Hematopoietic multipotent progenitor cell treated with erythropoietin and hydrocortisone succinate and interleukin-3 and kit ligand, for 17 days (in vitro differentiated cells): ENCODE measurements at places on chromosomes 11 and 22.
A peak's percentile ranks its signal among the peaks of the same experiment; 100 is the strongest.

GRCh38 chr22:25883482-25884033, 141.6 kb downstream of the MYO18B start:
- no peak for DNase-seq

- no peak for DNase-seq
These were observed 41.2 kb upstream of the POLD3 start for GRCh38 chr11:74550991-74551753.

GRCh38 chr22:31124811-31125465, 2.2 kb downstream of the INPP5J start:
- DNase-seq = no peak

- peak; percentile 51 for DNase-seq
These were observed 1.1 kb upstream of the EMID1 start for GRCh38 chr22:29204455-29205183.

DNA sequence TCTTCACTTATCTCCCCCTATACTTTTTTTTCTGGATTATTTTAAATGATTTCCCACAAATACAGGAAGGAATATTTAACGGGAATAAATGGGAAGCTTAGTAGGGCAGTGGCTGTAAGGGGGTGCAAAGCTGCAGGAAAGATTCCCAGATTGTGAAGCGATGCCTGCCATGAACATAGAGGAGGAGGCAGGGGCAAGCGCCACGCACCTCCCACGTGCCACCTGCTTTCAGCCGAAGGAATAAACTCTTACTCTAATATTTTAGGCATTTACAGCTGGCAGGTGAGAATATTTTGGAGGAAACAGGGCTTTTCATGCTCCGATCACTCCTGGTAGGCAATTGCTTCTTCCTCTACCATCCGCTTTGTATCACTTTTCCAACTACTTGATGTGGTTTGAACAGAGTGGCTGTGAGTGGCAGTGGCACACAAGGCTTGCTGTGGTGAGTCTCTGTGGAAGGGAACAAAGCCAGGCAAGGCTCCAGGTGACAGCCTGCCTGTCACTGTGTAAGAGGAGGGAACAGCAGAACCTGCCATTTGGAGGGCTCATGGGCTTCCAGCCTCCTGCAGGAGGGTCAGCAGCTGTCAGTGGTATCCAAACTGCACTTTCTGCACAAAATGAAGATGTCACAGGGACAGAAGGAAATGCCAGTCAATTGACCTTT, 54.5 kb upstream of the PLET1 start:
- DNase-seq = no peak

DNA sequence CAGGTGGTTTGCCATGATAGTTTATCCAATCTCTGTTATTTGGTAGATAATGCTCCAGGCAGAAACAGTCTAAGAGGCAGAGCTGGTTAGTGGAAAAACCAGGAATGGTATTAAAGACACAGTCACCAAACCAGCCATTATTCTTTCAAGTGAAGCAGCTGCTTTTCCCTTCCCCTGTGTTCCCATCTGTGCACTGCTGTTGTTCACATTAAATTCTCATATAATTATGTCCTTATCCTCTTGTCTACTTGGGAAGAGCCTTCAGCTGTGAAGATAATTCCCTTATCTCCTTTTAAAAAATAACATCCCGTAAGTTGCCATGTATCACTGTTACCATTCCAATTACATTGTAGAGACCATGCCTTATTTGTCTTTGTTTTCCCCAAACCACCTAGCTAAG, 5.2 kb upstream of the TBCEL start:
- no peak for DNase-seq

DNA sequence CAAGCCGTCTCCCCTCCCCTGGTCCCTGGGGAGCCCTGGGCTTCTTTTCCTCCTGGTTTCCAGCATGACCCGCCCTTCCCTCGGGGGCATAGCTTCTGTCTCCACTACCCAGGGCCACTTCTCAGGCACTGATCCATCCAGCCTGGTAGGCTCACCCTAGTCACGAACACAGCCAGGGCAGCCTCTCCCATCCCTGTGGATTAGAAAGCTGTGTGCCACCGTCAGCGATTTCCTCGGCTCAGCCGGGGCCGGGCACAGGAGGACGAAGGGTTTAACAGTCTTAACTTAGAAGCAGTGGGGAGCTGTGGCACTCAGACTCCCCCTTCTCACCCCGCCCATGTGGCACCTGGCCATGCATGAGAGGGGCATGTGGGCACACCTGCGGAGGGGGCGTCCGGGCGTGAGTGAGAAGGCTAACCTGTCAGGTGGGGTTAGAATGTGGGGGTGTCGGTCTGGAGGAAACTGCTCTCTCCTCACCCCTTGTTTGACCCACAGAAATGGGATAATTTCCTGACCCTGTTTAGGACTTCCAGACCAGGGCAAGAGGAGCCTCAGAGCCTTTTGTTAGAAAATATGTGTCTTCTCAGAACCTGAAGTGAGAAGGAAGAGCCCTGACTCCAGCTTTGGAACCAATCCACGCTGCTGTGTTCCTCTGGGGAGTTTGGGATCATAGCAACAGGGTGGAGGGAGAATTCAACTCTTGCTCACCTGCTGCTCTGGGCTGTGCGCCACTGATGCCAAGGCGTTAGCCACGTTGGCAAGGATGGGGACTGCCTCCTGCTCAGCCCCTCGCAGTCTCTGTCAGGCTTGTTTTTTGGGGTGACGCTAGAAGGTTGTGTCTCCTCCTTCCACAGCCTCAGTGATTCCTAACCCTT, 14.6 kb downstream of the GLB1L2 start:
- DNase-seq = no peak

DNA sequence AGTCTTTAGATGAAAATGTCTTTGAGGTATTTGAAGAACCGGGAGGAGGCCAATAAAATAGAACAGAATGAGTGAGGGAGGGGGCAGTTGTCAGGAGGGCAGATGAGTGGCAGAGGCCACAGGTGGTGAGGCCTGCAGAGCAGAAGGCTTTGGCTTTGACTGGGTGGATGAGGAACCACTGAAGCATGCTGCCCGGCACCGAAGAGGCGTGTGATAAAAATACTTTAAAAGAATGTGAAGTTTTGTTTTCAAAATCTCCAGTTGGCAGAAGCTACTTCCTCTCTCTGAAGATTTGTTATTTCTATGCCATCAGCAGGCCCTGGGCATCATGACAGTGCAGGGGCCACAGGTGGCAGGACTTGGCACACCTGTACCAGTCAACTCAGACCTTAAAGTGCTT, 6.3 kb downstream of the MS4A12 start:
- DNase-seq = no peak

GRCh38 chr22:37282385-37282677, at the start of gene CYTH4:
CYTH4 (plus strand) TSS chr22:37282508; CDS start chr22:37282570, 62 bp downstream.
- no peak for DNase-seq

GRCh38 chr11:44282620-44283019, 27.3 kb downstream of the ALX4 start:
- no peak for DNase-seq

DNA sequence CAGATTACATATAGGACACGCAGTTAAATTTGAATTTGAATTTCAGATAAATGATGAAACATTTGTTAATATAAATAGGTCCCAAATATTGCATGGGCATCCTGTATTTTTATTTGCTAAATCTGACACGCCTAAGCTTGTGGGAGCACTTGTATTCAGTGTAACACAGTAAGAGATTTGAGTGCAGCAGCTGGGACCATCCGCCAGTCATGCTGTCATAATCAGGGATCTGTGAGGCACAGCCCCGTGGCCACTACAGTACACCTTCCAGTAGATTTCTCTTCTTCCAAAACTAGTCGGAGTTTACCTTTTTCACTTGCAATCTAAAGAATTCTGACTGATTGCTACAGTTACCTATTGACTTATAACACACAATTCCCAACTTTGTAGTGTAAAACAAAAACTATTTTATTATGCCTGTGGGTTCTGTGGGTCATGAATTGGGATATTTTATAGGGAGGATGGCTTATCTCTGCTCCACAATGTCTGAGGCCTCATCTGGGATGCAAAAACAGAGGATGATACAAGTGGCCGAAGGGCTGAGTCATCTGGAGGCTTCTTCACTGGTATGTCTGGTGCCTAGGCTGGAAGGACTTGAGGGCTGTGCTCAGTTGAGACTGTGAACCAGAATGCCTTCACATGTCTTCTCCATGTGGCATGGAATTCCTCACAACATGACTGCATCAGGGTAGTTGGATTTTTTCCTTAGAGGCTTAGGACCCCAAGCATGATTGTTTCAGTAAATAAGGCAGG, 74.1 kb downstream of the PRSS23 start:
- no peak for DNase-seq

GRCh38 chr11:130180491-130180890, 20.9 kb downstream of the ST14 start:
- DNase-seq = no peak

GRCh38 chr22:43153899-43154298, 2.5 kb downstream of the TSPO start:
- no peak for DNase-seq

DNA sequence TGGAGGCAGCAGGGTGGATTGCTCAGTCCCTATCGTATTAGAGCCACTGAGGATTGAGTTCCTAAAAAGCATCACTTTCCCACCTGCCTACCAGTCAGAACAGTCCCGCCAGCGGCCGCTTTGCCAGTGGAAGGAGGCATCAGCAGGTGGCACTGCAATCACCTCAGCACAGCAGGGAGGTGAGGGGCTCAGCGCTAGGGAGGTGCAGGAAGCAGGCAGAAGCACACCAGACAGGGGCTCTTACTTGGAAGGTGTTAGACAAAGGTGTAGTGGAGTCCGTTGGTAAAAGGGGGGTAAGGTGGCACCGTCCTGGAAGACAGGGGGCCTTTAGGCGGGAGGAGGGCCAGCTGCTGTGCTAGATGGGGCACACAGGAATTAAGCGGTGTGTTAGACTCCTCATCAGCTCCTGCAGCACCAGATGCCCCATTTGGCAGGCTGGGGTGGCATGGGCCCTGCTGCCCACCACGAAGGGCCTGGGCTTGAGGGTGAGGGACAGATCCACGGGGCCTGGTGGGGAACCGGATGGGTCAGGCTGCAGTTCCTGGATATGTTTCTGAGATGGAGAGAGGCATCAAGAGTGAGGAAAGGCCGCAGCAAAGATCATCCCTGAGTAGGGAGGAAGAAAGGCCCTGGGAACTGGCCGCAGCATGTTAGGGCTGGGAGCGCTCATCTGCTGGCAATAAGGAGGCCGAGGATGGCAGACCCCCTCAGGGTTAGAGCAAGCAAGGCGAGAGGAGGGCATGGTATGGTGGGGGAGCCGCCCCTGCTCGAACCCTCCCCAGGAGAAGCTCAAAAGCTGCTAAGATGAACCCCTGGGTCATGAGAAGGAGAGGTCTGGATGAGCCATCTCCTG, 42.5 kb downstream of the C11orf58 start:
- DNase-seq = no peak

DNA sequence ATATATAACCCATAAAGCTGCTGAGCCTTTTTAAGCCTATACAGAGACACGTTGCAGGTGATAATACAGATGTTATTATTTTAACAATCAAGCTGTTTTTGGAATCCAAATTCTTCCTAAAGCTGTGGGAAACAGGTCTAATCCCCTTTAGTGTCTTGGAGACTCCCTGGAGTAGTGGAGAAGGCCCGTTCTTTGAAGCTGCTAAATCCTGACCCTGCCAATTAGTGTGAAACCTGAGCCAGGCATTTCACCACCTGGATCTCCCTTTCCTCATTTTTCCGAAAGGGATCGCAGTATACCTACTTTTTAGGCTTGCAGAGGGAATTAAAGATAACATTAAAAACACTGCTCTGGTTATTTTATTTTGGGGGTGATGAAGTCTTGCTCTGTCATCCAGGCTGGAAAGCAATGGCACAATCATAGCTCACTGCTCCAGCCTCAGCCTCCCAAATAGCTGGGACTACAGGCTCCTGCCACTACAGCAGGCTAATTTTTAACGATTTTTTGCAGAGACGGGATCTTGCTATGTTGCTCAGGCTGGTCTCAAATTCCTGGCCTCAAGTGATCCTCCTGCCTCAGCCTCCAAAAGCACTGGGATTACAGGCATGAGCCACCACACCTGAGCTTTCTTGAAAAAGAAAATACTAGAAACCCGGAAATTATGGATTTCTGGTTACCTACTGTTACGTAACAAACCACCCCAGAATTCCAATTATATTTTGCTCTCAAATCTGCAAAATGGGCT, 1.7 kb upstream of the EIF4ENIF1 start:
- DNase-seq = no peak

DNA sequence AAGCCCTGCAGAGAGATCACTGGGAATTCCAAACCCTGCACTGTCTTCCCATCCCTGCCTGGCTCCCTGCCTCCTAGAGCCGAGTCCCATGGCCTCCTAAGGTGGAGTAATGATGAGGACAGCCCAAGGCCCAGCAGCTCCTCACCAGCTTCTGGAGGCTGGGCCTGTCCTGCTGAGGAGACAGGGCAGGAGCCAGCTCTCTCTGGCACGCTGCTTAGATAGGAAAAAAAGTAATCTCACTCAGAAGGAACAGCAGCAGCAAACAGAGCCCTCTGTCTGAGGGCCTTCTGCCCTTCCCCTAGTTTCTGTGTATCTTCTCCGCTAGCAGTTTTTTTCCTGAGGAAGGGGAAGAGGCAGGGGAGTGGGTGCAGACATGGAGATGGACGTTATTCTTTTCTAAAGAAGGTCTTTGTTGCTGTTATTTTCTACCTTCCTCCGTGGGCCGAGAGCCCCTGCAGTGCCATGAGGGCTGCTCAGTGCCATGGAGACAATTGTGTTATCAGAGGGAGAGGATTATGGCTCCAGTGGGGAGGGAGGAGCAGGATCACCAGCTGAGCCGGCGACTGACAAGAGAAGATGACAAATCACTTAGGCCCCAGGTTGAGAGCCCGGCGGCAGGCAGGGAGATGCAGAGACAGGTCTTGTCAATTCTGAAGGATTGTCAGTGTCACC, 315.3 kb downstream of the BUD13 start:
- DNase-seq = no peak

- no peak for DNase-seq
These were observed 103.7 kb downstream of the MN1 start for GRCh38 chr22:27697888-27698287.

- DNase-seq = no peak
These were observed 19.4 kb downstream of the RNF185 start for GRCh38 chr22:31179345-31179744.

DNA sequence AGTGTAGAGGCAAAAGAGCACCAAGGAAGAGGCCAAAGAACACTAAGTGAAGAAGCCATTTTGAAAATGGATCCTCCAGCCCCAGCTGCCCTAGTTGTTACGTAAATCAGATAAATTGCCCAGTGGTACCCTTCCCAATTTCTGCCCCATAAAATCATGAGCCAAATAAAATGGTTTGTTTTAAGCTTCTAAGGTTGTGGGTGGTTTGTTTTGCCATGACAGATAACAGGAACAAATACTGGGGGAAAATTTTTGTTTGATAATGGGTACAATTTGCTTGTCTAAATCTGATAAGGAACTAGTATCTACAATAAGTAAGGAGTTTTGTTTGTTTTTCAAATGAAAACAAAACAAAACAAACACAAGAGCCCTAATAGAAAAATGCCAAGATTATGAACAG, 30.6 kb upstream of the HSD17B12 start:
- DNase-seq = no peak

DNA sequence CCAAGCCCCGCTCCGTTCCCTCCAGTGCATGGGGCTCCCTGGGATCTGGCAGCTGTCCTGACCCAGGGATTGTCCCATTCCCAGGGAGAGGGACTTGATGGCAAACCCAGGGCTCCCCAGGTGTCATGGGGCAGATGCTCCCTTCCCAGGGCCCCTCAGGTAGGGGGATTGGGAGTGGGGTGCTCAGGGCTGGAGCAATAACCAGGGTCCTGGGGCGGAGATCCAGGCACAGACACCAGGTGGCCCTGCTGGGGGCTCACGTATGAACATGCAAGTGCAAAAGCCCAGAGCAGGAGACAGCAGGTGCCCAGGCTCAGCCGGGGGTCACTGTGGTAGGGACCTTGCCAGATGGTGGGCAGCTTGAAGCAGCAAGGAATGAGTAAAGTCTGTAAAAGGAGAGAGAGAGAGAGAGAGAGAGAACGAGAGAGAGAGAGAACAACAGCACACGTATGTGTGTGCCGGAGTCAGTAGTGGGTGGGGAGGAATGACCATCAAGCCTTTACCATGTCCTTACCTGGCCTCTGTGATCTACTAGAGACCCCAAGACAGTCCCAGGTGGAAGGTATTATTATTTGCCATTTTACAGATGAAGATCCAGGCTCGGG, 19.3 kb upstream of the MPPED1 start:
- DNase-seq = no peak
